RPMI7951 (cell line): ENCODE measurements at places on chromosomes 1 and 21. TPM values are rescaled to one million over a fixed set of nuclear protein-coding genes. Genes with fewer than 3 reads are reported as not detected.

The AIM2 gene
- 13.9 and 15.5 TPM in 2 replicates for total RNA-seq

The C1orf105 gene
- not detected in 2 replicates for total RNA-seq

The HFM1 gene
- not detected in 2 replicates for total RNA-seq

The PTGFR gene
- total RNA-seq = 31.3 and 39.9 TPM in 2 replicates

The SPATA46 gene
- total RNA-seq = not detected in 2 replicates

The OR2T29 gene
- total RNA-seq = not detected in 2 replicates

The TGFB2 gene
- 11.3 and 18.7 TPM in 2 replicates for total RNA-seq

The NHLH1 gene
- not detected in 2 replicates for total RNA-seq

GRCh38 chr1:77030401-77031105 is 163.3 kb downstream of the ST6GALNAC5 start:
- DNase-seq = no peak

- DNase-seq = no peak
Observed at GRCh38 chr21:28445141-28445830, 547.4 kb downstream of the LTN1 start.

DNA sequence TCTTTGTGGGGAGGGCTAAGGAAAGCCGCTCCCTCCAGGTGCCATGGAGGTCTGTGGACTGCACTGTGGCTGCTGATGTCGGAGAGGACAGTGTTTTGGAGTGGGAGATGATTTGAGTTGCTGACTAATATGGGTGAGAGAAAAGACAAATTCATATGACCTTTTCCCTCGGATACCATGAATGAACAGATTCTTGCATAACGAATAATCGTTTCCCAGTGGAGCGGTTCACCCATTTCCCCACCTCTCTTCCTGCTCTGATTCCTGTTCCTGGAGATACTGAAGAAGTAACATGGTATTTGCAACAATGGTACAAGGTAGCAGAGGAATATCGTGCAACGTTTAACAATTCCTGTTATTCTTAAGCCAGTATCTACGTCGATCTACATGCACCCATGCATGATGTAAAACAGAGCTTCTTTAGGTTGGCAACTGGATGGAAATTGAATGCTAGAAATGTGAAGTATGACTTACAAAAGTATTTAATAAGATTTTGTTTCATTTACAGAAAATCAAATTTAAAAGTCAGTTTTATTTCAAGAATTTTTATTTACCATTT is 227.1 kb downstream of the TOMM20 start:
- no peak for DNase-seq

DNA sequence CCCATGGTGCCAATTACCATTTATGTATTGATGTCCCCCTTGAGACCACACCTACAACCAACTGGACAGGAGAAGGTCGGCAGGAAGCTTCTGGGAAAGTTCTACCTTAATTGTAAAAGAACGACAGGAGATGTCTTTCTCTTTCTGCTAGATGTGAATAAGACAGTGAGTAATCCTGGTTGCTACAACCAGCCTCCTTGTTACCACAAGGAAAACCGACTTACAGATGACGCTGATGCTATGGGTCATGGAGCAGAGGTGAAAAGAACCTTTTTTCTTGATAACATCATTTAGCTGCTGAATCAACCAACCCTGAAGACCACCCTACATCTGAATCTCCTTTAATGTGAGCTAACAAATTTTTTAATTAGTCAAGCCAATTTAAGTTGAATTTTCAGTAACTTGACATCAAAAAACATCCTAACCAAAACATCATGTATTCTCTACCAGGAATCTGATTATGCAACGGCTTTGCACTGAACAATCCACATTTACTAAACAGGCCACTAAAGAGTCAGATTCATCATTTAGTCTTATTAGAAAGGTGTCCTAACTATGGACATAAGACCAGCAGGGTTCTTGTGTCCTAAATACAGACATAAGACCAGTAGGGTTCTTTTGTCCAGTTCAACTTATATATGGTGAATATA is 23.0 kb downstream of the RGS2 start:
- DNase-seq = peak; percentile 12

GRCh38 chr1:191065346-191065745 is 587.7 kb upstream of the BRINP3 start:
- no peak for DNase-seq

DNA sequence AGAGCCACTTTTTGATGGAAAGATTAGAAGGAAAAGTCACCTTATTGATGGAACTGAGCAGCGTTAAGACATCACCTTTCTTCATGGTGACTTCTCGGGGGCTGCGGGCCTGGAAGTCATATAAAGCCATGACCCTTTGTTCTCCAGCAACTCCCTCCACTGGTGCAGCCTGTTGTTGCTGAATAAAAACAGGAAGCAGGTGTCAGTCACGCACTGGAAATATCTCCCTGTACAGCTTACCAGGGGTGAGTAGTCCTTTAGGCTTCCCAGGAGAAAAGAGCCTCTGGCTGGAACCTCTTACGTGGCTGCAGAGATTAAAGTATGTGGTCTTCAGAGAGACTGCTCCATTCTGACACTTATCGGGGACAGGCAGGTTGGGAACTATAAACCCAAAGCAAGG is 31.9 kb downstream of the SPTA1 start:
- no peak for DNase-seq

DNA sequence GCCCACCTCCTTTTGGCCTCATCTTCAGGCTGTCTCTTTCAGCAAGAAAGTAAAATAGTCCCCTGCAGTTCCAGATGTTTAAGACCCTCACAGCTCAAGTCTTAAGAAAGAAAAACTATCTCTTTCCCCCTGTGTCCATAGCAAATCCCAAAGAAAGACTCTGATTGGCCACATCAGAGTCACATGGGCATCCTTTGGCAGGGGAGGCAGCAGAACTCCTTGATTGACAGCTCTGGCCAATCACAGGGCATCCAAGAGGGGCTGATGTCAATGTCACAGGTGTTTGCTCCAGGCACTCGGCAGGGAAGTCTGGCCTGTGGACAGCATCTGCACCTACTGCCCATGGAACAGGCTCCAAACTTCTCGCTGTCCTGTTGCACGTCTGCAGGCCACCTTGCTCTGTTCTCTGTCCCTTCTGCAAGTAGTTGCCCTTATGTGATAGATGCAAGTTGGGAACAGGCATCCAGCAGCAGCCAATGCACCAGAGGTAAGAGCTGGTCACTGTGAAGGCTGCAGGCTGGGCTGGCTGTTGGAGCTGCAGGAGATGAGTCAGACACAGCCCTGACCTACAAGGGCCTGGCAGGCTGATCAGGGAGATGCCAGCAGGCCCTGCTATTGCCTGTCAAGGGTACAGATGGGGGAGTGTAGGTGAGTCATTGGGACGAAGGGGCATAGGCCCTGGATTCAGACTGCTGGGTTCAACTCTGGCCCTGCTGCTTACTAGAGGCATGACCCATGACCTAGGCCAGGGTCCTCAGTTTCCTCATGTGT is 96.8 kb upstream of the TMEM51 start:
- peak; percentile 55 for DNase-seq

GRCh38 chr1:37486680-37487618 is 12.6 kb downstream of the ZC3H12A start:
- DNase-seq = peak; percentile 61

GRCh38 chr21:42691901-42692559 is 38.6 kb downstream of the PDE9A start:
- no peak for DNase-seq

DNA sequence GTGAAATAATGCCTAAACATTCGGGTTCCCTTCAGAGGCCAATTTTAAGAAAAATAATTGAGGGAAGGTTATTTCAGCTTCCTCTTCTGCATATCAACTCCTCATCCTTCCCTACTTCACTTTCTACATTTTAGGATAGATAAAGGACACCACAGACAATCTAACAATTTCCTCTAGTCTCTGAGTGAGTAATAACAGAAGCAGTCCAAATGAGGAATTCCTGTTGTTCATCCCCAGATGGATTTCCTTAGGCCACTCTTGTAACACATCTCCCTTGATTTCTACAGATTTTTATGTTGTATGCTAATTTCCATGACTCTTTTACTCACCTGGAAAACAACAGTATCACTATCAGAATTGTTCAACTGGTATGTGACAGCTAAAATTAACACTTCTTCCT is 87.7 kb upstream of the LYPLAL1 start:
- peak; percentile 50 for DNase-seq

DNA sequence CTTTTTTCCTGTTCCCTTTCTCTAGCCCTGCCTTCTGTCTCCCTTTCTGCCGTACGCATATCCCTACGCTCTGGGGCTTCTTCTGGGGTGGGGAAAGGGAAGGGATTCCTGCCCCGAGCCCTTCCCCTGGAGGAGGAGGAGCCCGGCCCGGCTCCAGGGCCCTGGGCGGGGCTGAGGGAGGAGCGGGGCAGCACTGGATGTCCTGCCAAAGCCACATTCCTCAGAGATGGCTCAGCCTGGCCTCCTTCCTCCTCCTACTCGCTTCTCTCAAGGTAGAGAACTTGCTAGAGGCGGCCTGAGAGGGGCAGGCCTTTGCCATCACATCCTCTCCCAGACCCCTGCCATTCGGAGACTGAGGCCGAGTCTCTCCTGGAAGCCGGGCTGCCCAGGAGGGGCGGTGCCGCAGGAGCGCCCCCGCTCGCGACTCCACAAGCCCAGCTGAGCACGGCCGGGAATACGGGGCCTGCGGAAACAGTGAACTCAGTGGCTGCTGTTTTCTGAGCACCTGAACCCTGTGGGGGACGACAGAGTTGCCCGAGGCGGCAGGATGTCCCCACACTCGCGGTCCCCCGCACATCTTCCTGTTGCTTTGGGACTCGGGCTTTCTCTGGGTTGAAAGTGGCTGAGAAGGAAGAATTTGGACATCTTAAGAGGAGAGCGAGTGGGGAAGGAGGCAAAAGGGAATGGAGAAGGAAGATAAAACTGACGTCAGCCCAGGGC is 12.2 kb downstream of the ADAMTSL4 start:
- peak; percentile 97 for DNase-seq

DNA sequence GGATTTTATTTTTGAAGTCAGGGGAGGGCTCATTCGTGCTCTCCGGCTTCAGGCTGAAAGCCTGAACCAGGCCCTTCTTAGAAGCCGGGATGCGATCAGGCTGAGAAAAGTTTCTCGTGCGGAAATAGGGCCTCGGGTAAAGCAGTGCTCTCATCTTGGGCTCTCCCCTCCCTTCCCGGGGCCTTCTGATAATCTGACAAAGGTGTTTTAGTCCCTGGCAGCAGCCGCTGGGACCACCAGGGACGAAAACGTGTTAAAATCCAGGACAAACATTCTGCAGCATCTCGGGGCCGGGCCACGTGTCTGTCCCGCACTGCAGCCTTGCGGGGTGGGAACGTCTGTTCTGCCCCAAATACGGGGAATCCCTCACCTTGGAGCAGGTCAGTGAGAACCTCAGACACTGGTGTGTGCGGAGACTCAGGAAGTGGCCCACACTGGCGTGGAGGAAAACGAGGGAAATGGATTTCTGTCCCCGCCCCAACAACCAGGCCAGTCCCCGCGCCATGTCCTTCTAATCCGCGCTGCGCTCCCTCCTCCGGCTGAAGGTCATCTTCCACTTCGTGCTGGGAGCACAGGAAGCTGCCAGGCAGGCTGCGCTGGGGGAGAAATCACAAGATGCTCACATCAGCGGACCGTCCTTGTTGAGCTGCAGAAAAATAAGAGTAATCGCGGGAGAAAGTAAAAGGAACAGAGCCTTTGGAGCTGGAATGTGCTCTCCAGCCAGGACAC is 16.6 kb upstream of the AJAP1 start:
- no peak for DNase-seq

- no peak for DNase-seq
Observed at GRCh38 chr1:167489571-167490340, 28.6 kb downstream of the CD247 start.

GRCh38 chr1:9410737-9411297 is 118.1 kb downstream of the SPSB1 start:
- peak; percentile 68 for DNase-seq

GRCh38 chr21:29342363-29342957 is 43.7 kb downstream of the BACH1 start:
- peak; percentile 96 for DNase-seq

DNA sequence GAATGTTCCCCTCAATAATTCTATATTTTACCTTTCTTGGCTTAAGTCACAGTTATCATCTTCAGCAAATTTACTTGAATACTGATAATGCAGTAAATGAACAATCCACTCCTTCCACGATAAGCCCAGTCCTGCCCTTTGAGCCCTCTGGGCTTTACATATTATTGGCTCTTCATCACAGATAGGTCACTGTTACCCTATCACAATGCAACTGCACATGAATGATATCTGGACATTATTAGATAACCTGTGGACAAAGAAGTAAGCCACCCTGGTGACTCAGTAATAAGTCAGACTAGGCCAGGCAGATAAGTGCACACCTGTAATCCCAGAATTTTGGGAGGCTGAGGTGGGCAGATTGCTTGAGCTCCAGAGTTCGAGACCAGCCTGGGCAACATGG is 69.4 kb downstream of the SPATA6 start:
- DNase-seq = no peak

DNA sequence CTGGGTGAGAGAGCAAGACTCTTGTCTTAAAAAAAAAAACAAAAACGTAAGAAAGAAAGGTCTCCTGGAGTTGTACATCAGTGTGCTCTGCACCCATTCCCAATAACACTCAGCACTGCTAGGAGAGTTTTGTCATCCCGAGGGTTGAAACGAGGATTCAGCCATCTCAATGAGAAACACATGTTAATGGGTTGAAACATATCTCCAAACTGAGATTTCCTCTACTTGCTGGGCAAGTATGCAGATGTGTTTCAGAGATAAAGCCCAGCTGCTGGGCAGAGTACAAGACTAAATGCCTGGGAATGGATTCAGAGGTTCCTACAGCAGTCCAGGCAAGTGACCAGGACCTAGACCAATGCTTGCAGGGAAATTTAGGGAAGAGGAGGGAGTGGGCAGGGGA is 2.6 kb upstream of the MFN2 start:
- DNase-seq = peak; percentile 75

GRCh38 chr1:47867438-47868347 is 129.5 kb downstream of the TRABD2B start:
- no peak for DNase-seq

GRCh38 chr1:116371752-116372151 is 1.3 kb upstream of the ATP1A1 start:
- no peak for DNase-seq
